ENCODE measurements at places on chromosomes 7 and 10.
A peak's percentile ranks its signal among the peaks of the same experiment; 100 is the strongest.

DNA sequence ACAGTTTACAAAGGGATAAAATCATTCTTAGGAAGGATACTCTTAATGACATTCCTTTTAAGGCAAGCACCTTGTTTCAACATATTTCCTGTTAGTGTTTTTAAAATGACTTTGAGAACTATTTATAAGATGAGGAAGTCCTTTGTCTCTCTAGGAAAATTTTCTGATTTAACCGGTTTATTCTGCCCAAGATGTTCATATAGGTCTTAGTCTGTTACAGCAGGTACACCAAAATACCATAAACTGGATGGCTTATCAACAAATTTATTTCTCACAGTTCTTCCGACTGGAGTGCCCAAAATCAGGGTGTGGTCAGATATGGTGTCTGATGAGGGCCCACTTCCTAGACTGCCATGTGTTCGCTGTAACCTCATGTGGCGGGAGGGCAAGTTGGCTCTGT, 77.9 kb downstream of the GSAP start:
- DNase-seq = no peak

GRCh38 chr10:21570761-21571521, 36.9 kb downstream of the MLLT10 start:
- DNase-seq = no peak

DNA sequence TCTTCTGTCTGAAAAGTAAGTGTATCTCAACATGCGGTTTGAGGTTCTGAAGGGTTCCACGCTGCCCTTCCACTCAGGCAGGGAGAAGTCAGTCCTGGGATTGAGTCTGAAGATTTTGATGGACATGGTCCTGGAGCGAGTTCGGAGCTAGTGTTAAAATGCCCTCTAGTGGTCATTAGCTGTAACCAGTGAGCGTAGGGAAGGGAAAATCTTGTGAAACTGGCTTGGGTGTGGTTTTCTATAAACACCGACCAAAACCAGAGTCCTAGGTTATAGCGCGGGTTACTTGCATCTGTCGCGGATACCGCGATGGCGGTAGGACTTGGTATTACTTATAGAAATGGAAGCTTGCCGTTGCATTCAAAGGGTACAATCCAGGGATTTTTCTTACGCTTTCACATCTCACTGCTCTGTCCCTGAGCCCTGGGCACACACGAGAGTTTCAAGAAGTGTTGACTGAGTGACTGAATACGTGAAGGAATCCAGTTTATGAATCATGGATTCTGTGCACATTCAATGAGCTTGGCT, 348.2 kb upstream of the C7orf33 start:
- DNase-seq = peak; percentile 40

GRCh38 chr7:30428246-30429155, 50.1 kb downstream of the NOD1 start:
- DNase-seq = no peak

DNA sequence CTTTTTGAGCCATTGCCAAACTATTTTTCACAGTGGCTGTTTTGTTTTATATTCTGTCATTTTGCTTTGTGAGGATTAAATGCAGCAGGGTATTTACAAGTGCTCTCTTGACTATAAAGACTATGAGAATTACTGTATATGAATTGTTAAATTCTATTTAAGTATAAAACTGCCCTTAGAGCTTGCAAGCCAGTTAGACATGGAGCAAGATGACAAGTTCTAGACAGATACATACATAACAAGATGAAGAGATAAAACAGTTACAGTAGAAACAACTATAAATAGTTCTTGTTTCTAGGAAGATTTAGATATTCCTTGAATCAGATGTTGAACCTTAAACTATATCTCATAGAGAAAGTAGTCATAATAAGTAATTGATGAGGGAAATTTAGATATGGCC, 60.6 kb downstream of the DNAH11 start:
- DNase-seq = no peak

- no peak for DNase-seq
Measured at GRCh38 chr7:132557489-132558044, 18.7 kb downstream of the PLXNA4 start.

GRCh38 chr10:96532523-96532922, 18.8 kb upstream of the TLL2 start:
- no peak for DNase-seq

- DNase-seq = peak; percentile 4
Measured at GRCh38 chr7:29194594-29195427, at the start of gene CHN2. CHN2 (plus strand) TSS chr7:29194775.

- DNase-seq = peak; percentile 43
Measured at GRCh38 chr10:80186364-80187012, 18.8 kb downstream of the ANXA11 start.

DNA sequence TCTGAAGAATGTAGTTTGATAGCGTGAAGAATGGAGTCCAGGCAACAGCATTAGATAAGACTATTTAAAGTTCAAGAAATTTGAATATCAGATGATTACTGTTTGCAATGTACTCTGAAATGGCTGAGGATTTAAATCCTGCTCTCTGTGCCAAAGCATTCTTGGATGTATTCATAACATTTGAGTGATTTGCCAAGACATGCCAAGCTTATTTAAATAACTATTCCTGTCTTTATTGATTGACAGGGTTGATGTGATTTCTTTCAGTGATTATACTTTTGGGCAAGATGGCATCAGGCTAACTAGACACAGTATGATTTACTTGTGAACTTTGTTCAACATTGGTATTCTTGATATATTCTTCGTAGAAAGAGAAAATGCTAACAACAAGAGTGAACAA, 168.7 kb downstream of the GNAI1 start:
- DNase-seq = no peak

GRCh38 chr10:94011296-94011695, 17.6 kb downstream of the PLCE1 start:
- no peak for DNase-seq

GRCh38 chr10:104694074-104694473, 53.0 kb downstream of the SORCS3 start:
- no peak for DNase-seq

DNA sequence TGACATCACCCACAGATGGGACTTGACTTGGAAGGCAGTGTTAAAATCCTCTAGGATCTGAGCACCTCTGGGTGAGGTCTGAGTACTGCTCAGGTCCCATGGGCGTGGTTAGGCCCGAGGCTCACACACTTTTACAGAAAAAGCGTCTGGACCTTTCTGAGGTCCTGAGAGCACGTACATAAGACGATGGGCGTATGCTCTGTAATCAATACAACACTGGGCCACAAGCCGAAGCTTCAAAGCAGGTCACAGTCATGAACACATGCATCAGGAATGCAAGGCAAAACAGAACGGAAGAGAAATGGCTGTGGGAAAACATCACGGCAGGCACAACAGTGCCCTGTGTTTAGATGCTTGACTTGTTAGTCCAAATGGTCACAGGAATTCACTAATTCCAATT, 112.2 kb downstream of the LARP4B start:
- peak; percentile 74 for DNase-seq

GRCh38 chr10:88392222-88392621, 190.9 kb downstream of the RNLS start:
- no peak for DNase-seq

DNA sequence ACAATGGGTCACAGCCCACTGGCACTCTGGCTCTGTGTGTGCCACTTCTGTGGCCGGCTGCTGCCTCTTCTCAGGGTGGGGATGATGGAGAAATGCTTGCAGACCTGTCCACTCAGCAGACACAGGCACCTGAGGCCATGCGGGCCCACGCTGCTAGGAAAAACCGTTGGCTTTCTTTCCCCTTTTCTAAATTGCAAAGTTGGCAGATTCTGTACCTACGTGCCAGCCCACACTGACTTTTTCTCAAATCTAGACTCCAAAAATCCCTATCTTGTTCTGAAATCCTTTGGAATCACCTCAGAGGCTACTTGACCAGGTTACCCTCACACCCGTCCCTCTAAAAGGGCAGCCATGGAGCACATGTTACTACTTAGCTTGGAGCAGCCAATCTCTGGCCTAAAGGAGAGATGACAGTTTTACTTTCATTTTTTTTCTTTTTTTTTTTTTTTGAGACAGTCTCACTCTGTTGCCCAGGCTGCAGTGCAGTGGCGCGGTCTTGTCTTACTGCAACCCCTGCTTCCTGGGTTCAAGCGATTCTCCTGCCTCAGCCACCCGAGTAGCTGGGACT, 99.4 kb downstream of the RNF216 start:
- no peak for DNase-seq

DNA sequence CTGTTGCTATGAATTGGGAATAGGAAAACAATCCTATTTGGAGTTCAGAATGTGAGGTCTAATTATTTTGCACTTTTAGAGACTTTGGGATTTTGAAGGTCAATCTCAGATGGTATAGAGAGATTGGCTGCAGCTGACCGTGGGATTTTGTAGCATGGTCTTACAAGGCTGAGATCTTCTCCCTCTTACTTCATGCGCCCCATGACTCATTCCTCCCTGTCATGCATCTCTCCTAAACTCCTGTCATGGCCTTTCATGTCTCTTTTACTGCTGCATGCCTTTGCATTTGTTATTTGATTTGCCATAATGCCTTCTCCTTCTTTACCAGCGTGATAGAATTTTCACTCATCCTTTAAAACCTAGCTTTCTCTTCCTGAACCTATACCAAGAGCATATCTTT, 133.1 kb downstream of the BBS9 start:
- no peak for DNase-seq

GRCh38 chr7:44920119-44920518, 34.8 kb upstream of the PURB start:
- no peak for DNase-seq

DNA sequence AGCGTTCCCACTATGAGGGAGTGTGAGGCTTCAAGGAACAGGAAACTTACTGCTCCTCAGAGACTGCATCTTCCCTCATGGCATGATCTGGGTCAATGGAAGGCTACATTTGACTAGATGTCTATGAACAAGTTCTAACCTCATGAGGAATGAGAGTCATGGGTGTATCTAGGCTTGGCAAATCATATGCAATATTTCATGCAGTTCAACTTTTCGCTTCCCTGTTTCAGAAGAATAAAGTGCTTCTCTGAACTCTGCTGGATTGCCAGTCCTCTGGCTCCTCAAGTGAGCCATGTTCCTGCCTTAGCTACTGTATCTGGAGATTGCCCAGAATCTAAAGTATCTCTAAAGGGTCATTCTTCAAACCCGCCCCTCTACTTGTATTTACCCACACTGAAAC, 54.3 kb upstream of the SEMA3A start:
- DNase-seq = no peak

DNA sequence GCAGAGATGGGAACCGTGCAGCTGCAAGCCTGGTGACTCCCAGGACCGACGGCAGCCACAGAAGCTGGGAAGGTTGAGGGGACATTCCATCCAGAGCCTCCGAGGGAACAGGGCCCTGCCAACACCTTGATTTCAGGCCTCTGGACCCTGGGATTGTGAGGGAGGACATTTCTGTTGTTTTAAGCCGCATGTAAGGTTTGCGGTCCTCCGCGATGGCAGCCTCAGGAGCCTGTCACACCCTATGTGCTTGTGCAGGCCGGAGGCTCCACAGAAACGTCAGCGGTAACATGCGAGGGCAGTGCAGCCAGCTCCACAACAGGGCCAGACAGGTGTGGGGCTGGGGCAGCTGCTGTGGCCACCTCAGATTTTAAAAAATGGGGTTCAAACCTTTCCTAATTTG, 144.7 kb upstream of the SHH start:
- no peak for DNase-seq

DNA sequence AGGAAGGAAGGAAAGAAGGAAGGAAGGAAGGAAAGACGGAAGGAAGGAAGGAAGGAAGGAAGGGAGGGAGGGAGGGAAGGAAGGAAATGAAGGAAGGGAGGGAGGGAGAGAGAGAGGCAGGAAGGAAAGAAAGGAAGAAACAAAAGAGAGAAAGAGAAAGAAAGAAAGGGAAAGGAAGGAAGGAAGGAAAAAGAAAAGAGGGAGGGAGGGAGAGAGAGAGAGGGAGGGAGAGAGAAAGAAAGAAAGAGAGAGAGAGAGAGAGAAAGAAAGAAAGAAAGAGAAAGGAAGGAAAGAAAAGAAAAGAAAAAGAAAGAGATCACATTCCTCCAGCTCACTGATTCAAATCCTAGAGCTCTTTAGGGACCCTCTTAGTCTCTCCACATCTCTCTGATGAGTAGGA, 24.7 kb downstream of the ELN start:
- DNase-seq = no peak

GRCh38 chr10:132654708-132655661, 117.4 kb downstream of the INPP5A start:
- DNase-seq = peak; percentile 87
